ENCODE measurements at places on chromosomes 12 and 14.

GRCh38 chr12:60035835-60036234 is 440.0 kb downstream of the SLC16A7 start:
- DNase-seq: no peak

DNA sequence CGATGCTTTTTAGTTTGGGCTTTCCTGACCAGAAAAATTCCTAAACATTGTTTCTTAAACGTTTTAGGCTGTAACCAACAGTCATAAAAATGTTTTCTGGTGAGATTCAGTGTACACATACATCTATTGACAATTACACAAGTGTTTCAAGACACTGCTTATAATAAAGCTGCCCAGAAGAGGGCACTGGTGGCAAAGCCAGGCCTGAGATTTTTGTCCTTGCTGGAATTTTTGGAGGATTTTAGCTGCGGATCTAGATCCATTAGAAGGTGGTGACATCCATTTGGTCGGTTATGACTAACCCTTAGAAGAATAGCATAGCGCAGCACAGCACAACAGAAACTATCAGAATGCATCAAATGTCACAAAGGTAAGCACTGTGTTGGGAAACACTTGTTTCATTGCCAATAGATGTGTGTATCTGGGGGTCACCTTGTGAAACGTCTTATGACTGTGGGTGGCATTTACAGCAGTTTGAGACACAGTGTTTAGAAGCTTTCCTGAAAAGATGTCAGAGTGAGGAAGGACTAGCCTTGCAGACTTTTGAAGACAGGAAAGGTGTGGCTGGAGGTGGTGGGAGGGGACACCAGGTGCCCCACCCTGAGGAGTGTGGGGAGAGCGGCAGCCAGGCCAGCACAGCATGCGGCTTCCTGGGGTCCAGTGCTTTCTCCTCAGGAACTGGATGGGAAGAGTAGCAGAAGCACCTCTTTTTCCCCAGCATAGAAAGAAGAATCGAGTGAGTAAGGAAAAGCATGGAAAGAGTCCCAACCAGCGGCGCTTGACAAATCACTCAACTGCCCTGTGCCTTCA is 54.7 kb upstream of the FKBP4 start:
- DNase-seq: no peak

- no peak for DNase-seq
Measured at GRCh38 chr12:120984351-120984898, 6.1 kb downstream of the HNF1A start.

DNA sequence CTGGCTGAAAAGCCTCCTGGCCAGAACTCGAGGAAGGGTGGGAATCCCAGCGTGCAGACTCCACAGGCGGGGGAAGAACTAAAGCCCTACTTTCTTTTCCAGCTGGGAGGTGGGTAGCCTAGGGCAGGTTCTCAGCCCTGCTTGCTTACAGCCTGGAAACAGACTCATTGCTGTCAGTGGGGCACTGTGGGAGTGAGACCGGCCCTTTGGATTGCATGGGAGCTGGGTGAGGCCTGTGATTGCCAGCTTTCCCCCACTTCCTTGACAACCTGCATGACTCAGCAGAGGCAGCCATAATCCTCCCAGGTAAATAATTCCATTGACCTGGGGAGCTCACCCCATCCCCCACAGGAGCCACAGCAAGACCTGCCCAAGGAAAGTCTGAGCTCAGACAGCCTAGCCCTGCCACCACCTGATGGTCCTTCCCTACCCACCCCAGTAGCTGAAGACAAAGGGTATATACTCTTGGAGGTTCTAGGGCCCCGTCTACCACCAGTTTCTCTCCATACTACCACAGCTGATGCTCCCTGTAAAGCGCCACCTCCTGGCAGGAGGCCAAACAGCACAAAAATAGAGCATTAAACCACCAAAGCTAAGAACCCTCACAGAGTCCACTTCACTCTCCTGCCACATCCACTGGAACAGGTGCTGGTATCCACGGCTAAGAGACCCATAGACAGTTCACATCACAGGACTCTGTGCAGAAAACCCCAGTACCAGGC is 294.1 kb downstream of the SEC23A start:
- no peak for DNase-seq

DNA sequence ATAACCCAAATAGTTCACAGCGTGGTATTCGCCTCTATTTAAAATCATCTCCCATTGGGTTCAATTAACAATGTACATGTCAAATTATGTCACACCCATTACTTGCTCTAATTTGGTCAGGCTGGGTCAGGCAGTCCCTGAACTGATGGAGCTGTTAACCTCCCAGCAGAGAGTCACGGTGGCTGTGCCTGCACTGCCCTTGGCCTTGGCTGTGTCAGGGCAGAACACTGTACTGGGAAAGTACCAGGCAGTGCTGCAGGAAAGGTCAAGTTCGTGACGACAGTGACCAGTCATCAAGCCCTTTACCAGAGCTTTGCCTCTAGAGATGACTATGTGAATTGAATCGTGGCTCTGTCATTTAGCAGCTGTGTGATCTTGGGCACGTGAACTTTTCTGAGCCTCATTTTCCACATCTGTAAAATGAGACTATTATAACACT is 100.0 kb downstream of the ARF6 start:
- DNase-seq: no peak

Data from T-helper 2 cell (primary cell).